ENCODE measurements at places on chromosomes 5 and 9.

GRCh38 chr9:105054491-105054890 is 126.5 kb upstream of the ABCA1 start:
- DNase-seq = no peak

GRCh38 chr5:151357792-151358191 is 10.4 kb upstream of the SLC36A2 start:
- DNase-seq = no peak

DNA sequence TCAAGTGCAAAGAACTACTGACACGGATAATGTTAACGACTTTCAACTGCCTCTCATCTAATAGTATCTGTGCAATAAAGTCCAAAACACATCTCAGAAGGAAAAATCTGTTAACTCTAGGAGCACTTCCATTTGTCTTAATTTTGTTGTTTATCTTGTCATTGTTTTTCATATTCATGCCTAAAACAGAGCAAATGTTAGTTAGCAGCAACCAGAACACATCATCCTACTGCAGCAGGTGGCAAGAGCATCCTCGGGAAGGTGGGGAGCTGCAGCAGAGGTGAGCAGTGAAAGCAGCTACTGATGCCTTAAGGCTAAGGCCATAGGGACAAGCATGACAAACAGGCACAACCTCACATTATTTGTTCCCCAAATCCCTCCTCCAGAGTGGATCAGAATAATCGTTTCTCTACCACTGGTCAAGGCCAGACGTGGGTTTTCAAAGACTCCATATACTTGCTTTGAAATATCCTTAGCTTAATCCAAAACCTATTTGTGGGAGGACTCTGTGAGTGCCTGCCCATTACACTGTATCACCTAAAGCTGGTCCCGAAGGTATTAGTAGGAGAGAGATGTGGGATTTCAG is 1.0 kb downstream of the HMGCS1 start:
- no peak for DNase-seq

DNA sequence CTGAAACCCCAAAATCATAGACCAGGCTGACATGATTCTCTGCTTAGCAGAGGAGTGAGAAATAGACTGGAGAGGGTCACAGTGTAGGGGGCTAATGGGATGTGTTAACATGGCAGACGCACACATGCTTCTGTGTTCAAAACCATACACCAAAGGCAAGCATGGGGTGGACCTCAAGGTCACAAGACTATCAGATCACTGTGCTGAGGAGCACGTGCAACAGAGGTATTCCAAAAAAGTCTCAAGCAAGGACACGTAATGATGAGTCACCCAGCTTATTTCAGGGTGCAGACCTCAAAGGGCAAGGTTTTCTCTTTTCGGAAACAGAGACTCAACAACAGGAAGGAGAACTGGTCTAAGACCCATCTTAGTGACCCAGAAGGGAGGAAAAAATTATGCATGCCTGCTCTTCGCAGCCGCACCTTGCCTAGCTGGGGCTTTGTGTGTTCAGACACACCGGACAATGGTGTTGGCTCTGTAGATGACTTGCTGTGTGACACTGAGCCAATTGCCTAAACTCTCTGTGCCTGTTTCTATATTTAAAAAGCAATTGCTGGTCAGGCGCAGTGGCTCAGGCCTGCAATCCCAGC is 20.3 kb downstream of the WHRN start:
- no peak for DNase-seq

- no peak for DNase-seq
These were observed 6.9 kb downstream of the ELL2 start for GRCh38 chr5:95954716-95955115.

GRCh38 chr5:102229685-102230084 is 66.4 kb downstream of the SLCO4C1 start:
- DNase-seq = no peak

- DNase-seq = no peak
These were observed 110.9 kb upstream of the GPR151 start for GRCh38 chr5:146626936-146627335.

- DNase-seq = no peak
These were observed 3.0 kb upstream of the TMEM210 start for GRCh38 chr9:137174722-137175293.

GRCh38 chr5:37075399-37075950 is 173.7 kb downstream of the CPLANE1 start:
- DNase-seq = no peak

GRCh38 chr5:43227655-43228054 is 35.6 kb downstream of the NIM1K start:
- DNase-seq = peak; percentile 16

- no peak for DNase-seq
These were observed 174.7 kb downstream of the IRX2 start for GRCh38 chr5:2576823-2577222.

- DNase-seq = no peak
These were observed 258.6 kb downstream of the TLE1 start for GRCh38 chr9:81430727-81431126.

- no peak for DNase-seq
These were observed 14.9 kb upstream of the ARL15 start for GRCh38 chr5:54325272-54325609.

GRCh38 chr5:56054666-56055065 is 59.9 kb upstream of the IL6ST start:
- no peak for DNase-seq

GRCh38 chr9:2859776-2860379 is 16.0 kb upstream of the PUM3 start:
- peak; percentile 58 for DNase-seq

GRCh38 chr9:133950192-133950591 is 41.9 kb downstream of the VAV2 start:
- no peak for DNase-seq

DNA sequence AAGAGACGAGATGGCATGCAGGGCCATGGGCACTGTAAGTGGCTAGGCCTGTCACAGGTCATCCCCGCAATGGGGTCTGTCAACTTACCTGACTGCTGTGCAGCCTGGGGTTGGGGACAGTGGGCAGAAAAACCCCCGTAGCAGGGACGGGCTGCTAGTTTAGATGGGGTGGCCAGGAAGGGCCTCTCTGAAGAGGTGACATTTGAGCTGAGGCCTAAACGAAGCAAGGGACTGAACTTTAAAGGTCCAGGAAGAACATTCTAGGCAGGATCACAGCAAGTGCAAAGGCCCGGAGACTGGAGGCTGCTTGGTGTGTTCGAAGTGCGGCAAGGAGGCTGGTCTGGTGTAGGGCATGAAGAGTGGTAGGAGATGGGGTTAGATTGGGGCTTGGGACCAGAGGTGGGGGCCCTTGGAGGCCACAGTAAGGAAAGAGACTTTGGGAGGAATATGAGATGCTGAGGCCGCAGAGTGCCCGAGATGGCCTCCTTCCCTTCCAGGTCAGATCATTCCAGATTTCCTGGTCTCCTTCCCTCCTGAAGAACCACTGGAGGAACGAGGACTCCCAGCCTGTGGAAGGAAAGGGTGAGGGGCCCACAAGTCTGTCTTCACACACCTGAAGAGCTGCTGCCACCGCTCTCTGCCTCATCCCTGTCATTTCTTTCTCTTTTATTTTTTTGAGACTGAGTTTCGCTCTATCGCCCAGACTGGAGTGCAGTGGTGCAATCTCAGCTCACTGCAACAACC is 37.9 kb upstream of the SH3PXD2B start:
- no peak for DNase-seq

GRCh38 chr5:153237671-153238332 is 252.7 kb upstream of the GRIA1 start:
- DNase-seq = no peak

DNA sequence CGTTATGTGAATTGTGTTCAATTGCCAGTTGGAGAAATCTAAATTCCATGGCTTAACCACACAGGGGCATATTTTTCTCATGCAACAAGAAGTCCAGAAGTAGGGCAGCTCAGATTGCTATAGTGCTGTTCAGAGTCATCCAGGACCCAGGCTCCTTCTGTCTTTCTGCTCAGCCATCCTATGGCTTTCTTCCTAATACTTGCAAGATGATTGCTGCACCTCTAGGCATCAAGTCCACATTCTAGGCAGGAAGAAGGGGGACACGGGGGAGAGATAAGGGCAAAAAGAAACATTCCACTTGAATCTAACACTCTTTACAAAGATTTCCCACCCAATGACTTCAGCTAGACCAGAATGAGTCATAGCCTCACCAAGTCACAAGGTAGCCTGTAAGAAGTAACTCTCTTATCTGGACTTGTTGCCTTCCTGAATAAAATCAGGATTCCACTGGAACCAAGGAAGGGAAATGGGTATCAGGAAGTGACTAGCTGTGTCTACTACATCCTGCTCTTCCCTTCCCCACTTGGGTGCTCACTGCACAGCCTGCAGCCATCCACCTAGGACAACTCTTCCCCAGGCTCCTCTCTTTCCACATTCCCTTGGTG is 5.3 kb downstream of the ERAP2 start:
- DNase-seq = no peak

GRCh38 chr9:86424251-86424891 is 70.2 kb upstream of the TUT7 start:
- no peak for DNase-seq

GRCh38 chr9:36993933-36994764 is 39.9 kb downstream of the PAX5 start:
- DNase-seq = no peak

GRCh38 chr5:124025306-124025845 is 513.4 kb downstream of the CSNK1G3 start:
- DNase-seq = peak; percentile 76
